ENCODE measurements at places on chromosomes 3 and 15. TPM values are rescaled to one million over a fixed set of nuclear protein-coding genes. Genes with fewer than 3 reads are reported as not detected.

TRIM42 gene
- not detected for polyA plus RNA-seq

SOX14 gene
- not detected for polyA plus RNA-seq

ENTPD3 gene
- not detected for polyA plus RNA-seq

GPR149 gene
- not detected for polyA plus RNA-seq

GRCh38 chr15:60374628-60375081 lies 23.1 kb downstream of the ANXA2 start:
- DNase-seq: peak; percentile 99

GRCh38 chr3:116512931-116513330 lies 67.6 kb upstream of the LSAMP start:
- no peak for DNase-seq

DNA sequence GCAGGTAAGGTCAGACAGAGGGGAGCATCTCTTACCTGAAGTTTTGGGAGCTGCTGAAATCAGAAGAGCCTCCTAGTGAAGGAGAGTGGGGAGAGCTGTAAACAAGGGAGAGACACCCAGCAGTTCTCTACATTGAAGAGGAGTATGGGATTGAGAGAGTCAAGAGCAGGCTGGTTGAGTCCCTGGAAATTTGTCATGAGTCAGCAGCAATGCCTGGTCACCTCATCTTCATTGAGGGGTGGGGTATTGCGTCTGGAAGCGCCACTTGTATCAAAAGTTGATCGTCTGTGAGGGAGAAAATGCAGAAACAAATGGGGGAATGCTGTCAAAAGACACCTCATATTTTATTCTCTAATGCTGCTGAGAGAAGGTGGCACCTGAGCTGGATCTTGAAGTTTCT lies 256.6 kb upstream of the CFAP20DC start:
- no peak for DNase-seq

DNA sequence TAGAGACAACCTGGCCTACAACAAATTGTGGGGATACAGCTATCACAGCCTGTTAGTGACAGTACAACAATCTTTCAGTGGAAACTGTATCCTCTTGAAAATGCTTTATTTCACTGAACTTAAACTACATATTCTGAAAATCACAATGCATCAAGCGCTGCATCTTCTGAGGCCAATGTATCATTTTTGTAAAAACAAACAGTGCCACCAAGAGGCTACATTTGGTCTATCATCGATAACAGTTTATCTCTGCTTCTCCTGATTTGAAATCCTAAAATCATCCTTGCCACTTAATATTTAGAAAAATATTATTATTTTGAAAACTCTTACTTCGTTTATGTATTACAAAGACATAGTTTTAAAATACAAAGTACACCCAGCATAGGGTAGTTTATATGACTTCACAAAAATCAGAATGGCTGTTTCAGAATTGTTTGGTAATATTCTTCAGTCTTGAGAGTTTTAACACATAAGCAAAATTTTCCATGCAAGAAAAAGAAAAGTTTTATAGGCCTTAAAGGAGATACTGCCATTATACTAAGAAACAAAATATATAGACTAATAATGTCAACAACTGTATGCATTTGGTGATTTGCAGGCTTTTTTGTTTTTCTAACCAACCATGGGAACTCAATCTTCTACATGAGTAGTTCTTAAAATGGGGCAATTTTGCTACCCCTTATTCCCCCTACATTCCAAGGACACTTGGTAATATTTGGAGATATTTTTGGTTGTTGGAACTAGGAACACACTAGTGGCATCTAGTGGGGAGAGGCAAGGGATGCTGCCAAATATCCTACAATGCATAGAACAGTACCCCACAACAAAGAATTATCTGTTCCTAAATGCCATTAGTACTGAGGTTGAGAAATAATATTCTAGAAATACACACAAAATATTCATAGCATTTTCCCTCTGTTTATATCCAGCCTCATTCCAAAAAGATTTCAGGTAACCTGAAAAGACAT lies 42.3 kb downstream of the WDR72 start:
- DNase-seq: no peak

- DNase-seq: no peak
Observed at GRCh38 chr3:73571238-73571794, 53.4 kb downstream of the PDZRN3 start.

DNA sequence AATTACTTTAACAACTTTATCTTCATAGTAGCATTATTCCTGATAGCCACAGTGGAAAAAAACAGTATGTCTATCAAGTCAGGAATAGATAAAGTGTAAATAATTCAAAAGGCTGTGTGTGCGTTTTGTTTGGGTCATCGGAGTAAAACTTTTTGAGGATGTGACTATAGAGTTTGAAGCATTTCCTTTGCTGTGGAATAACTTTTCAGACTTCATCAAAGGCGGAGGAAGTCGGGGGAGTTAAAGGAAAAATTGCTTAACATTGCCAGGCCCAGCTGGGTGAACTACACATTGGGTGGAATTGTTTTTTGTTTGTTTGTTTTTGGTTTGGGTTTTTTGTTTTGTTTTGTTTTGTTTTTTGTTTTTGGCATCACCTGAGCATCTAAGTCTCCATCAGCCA lies 70.4 kb upstream of the CRTC3 start:
- DNase-seq: no peak

DNA sequence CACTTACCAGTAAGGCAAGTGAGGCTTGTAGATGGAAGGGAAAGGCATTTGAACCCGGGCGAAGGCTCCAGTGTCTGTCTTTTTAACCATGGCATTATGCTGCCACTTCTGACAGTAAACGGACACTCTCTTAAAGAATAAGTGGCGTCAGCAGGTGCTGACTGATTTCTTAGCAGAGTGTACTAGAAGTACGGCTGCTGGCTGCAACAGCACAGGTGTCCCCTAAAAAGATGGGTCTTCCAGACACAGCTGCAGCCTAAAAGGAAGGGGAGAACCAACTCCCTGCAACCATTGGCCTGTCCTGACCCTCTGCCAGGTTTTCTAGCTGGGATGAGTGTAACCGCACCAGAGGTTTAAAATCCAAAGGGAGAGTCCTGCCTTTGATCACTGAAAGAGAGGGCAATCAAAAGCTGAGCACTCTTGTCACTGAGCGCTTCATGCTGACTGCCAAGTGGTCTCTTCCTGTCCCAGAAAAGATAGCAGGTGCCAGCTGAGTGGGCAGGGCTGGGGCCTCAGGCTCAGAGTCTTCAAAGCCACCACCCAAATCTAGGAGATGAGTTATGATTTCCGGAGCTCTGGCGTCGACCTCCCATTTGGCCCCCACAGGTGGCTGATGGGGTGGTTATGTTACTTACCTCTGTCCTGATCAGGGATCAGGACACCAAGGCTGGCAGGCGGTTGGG lies 255.8 kb downstream of the SLCO3A1 start:
- no peak for DNase-seq

DNA sequence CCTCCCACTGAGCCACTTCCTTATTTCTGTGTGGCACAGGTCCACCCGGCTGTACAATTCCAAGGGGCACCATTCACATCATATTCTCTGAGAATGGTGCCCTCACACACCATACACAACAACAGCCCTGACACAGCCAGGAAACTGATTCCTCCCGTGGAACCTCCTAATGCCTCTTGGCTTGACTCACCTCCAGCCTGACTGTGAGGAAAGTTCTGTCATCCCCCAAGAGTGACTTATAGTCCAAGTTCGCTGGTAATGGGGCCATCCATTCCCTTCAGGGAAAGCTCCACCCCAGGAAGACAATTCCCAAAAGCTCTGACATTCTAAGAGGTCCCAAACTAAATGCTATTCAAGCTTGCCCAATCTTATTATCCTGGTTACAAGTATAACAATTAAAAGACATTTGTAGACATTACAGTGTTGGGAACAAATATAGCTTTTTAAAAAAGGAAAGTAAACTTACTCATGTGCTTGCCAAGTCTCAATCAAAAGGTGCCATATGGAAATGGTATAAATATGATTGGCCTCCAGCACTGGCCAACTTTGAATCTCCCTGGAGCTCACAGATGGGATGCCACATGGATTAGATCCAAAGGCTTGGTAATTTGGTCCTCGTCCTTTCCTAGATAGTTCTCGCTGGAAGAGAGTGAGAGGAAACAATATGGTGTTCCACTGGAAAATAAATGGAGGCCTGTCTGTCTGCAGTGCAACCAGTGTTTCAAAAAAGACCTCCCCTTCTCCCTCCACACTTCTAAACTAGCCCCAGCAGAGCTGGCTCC lies 56.3 kb upstream of the PSMD6 start:
- DNase-seq: peak; percentile 36

GRCh38 chr15:47293466-47294162 lies 423.7 kb upstream of the SEMA6D start:
- DNase-seq: peak; percentile 95

DNA sequence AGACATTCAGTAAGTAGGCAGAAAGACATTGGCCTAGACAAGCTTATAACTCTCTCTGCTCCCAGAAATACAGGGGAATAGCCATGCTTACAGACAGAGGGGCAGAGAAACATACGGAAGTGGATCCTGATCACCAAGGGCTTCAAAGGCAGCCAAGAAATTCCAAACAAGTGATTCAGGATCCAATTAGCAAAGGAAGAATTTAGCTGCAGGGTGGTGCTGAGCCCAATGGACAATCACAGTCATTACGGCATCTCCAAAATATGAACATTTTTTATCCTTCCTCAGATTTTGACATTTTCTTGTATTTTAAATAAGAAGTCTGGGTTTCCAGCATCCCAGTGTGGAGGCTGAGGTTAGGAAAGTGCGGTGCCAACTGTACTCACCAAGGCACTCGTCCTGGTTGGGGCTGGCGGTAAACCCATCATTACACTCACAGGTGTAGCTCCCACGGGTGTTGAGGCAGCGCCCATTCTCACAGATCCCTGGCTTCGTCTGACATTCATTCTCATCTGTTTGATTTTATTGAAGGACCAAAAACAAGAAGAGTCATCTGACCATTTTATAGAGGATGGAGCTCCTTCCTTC lies 96.8 kb downstream of the DUT start:
- DNase-seq: peak; percentile 81

DNA sequence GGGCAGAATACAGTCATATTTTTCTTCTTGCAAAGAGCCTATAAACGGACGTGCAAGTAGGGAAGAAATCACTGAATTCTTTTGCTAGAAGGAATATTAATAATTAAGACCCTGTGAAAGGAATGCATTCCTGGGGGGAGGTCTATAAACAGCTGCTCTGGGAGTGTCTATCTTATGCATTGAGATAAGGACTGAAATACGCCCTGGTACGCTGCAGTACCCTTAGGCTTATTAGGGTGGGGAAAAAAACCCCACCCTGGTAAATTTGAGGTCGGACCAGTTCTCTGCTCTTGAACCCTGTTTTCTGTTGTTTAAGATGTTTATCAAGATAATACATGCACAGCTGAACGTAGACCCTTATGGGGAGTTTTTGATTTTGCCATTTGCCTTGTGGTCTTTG lies 100.0 kb upstream of the KBTBD8 start:
- DNase-seq: no peak

- DNase-seq: peak; percentile 72
Observed at GRCh38 chr3:61954097-61954540, 392.7 kb downstream of the PTPRG start.

DNA sequence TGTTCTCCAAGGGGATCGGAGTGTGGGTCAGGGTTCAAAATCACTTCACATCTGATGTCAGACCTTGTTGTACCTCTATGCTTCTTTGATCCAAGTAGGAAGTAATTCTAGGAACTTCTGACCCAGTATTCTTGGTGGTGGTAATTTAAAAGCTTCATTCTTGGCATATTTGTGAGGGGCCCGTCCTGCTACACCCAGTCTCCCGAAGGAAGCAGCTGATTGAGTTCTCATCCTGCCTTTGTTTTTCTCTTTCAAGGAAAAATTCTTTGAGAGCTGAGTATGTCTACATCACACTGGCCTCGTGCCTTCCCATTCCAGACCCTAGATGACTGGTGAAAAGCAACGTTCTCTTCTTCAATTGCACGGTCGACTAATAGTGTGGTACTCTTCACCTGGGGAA lies 234.4 kb upstream of the TPRG1 start:
- peak; percentile 11 for DNase-seq
